ENCODE measurements at places on chromosomes 7 and 10.
A peak's percentile ranks its signal among the peaks of the same experiment; 100 is the strongest.

DNA sequence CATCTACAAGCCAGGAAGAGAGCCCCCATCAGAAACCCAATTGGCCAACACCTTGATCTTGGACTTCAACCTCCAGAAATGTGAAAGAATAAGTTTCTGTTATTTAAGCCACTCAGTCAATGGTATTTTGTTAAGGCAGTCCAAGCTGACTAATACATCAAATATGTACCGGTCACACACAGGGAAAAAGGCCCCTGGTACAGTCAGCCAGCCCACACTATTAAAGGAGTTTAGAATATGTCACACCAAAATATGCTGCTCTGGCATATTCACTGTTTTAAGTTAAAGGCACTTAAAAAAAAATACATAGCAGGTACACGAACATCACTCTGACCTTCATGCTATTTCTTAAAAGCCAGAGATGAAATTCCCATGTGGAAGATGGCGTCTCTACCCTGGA, 15.2 kb upstream of the CDCA7L start:
- DNase-seq, result peak; percentile 87

- no peak for DNase-seq
These were observed 93.0 kb downstream of the EXOC4 start for GRCh38 chr7:133345690-133346421.

DNA sequence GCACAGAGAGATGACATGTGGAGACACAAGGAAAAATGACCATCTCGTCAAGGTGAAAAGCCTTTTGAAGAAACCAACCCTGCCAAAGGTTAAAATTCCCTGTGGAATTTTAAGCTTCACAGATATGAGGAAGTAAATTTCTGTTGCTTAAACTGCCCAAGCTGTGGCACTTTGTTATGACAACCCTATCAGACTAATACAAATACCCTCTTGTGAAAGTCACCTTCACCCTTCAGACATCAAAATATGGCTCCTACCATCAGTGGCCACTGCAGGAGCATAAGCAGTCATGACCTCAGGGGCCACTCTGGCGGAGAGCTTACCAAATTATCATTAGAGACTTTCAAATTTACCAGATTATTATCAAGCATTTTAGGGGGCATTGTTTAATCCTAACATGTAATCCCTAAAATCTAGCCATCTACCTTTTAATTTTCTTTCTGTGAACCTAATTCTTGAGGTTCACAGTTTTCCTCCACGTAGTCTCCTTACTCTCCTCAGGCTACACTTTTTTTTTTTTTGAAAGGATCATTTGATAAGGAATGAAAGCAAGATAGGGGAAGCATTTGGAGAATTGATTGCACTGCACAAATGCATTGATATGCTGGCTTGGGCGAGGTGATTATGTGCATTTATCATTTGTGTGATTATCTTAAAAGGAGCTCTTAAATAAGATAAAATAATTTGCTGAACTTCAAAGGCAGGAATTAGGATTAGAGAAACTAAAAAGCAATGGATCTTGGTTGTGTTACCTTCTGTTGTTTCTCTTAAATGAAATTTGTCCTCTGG, 90.3 kb downstream of the TMEM168 start:
- no peak for DNase-seq

DNA sequence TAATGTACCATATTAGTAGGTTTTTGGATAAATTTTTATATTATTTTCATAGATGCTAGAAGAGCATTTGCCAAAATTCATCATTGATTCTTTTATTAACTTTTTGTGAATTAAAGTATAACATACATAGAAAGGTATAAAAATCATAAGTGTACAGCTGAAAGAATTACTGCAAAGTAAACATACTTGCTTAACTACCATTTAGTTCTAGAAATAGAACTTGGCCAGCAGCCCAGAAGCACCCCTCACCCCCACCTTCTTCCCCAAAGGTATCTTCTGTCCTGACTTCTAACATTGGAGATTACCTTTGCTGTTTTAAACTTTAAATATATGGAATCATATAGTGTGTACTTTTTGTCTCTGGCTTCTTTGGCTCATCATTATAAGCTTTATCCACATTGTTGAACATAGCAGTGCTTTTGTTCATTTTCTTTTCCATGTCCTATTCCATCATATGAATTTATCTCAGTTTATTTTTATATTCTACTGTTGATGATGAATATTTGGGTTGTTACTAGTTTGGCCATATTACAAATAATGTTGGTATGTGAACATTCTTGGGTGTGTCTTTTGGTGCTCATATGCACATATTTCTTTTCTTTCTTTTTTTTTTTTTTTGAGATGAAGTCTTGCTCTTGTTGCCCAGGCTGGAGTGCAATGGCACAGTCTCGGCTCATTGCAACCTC, 142.8 kb downstream of the ADK start:
- peak; percentile 87 for DNase-seq

DNA sequence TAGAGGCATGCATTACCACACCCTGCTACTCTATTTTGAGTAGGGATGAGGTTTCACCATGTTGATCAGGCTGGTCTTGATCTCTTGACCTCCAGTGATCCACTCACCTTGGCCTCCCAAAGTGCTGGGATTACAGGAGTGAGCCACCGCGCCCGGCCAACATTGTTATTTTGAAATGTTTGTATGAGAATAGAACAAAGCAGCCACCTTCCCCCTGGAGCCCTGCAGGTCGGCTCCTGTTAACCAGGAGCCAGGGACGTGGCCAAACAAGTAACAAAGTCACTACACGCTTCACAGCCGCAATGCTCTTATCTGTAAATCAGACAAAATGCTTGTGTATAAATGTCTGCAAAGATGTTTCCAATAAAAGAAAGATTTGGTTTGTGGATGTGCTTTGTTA, 295.4 kb downstream of the CNTNAP2 start:
- DNase-seq, result no peak

DNA sequence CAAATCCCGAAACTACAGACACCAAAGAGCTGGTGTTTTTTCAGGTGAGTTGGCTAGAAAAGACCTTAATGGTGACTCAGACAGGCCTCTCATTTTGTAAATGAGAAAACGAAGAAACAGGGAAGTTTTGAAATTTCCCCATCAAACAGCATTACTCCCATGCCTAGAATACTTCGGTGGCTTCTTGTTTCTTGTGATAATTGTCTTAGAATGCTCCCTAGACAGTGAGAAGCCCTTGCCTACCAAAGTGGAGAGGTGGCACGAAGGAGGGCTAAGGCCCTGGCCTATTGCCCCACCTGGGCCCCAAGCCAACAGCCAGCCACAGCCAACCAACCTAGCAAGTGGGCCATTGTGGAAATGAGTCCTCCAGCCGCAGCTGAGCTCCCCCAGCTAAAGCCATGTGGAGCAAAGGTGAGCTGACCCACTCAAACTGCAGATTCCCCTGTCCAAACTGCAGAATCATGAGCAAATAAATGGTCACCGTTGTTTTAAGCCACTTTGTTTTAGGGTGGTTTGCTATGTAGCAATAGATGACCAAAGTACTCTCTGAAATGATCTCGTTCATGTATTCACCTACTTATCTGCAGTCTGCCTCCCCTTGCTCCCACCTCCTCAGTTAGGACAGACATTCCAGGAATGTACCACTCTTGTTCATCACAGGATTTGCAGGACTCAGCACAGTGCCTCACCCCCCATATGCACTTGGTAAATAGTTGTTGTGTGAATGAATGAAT, 97.7 kb upstream of the FGFR2 start:
- no peak for DNase-seq

GRCh38 chr10:109744020-109744419, 179.3 kb downstream of the XPNPEP1 start:
- no peak for DNase-seq

DNA sequence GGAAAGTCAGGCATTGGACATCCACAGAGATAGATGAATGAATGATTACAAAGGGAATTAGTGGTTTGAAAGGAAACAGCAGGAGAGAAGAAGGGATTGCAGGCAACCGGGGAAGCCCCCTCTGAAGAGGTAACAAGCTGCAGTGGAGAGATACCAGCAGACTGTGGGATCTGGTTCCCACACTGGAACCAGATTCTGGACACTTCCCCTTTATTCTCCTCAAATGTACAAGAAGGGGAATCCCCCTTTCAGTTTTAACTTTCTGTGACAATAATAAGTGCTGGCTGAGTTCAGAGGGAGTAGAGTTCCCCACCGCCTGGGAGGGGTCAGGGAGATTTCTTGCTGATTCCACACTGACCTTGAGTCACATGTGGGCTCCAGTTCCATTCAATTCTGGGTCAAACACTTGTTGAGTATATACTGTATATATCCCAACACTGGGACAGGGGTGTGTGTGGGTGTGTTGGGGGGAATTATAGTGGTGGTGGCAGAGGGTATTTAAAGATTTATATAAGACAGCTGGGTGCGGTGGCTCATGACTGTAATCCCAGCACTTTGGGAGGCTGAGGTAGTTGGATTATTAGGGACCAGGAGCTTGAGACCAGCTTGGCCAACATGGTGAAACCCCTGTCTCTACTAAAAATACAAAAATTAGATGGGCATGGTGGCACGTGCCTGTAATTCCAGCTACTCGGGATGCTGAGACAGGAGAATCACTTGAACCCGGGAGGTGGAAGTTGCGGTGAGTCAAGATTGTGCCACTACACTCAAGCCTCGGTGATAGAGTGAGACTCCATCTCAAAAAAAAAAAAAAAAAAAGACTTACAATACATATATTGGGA, 16.5 kb upstream of the DDIT4 start:
- DNase-seq, result peak; percentile 8

GRCh38 chr10:22016046-22016705, 12.6 kb upstream of the DNAJC1 start:
- DNase-seq, result no peak

- no peak for DNase-seq
These were observed 30.0 kb downstream of the DENND10 start for GRCh38 chr10:119133949-119134348.

DNA sequence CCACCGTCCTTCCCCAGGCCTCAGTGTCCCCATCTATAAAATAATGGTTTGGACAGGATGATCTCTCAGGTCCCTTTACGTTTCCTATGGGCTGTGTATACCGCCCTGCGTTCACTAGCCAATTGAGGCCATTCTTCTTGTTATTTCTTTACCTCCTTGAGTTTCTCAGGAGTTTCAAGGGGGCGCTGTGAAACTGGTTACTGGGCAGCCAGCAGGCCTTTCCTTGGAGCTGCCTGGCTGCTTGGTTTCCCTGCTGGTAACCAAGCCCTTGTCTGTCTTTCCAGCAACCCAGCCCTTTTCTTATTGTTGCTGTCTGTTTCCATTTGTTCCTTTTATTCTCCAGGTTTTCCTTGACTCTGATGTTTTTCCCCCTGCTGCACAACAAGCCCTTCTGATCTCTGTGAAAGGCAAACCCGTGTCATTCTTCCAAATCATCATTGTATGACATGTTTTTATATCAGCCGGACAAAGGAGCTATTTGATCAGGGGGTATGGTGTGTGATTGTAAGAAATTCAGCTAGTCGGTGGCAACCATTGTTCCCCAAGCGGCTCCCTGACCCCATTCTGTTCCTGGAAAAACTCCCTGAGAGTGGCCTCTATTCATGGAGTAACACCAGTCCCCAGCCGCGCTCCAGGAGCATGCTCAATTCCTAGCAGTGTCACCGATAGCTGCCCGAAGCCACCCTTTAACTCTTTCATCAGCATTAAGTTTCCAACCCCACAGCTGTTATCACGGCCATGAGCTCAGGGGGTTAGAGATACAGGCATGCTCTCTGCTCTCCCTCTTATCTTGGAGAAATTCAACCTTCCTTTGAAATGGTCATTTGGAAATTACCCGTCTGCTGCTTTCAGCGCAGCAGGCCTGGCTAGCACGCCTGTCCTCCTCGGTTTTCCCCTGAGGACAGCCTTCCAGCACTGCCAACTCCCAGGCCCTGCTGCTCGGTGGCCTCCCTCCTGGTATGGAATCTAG, 26.6 kb downstream of the FGF8 start:
- DNase-seq, result no peak

DNA sequence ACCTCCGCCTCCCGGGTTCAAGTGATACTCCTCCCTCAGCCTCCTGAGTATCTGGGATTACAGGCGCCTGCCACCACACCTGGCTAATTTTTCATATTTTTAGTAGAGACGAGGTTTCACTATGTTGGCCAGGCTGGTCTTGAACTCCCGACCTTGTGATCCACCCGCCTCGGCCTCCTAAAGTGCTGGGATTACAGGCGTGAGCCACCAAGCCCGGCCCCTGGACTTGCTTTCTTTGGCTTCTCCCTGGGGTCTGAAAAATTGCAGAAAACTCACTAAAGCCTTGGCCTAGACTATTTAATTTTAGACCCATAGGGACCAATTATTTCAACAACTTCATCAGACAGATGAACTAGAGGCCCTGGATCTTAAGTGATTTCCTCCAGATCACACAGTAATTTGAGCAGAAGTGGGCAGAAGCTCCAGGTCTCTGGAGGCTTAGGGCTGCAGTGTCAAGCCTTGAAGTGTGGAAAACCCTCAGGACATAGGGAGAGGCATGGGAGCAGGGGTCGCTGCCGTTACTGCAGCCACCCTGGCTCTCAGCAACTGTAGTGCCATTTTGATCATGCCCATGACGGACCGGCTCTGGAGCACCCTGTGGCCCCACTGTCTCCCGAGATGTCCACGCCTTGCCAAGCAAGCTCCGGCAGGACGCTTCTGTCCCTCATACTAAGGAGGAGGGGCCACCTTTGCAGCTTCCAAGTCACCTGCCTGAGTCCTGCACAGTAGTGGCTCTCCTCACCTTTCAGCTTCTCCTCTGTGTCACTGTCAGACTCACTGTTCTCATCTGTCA, 72.4 kb downstream of the DENND2A start:
- DNase-seq, result no peak
